ENCODE measurements at places on chromosomes 4 and X.
A peak's percentile ranks its signal among the peaks of the same experiment; 100 is the strongest.

DNA sequence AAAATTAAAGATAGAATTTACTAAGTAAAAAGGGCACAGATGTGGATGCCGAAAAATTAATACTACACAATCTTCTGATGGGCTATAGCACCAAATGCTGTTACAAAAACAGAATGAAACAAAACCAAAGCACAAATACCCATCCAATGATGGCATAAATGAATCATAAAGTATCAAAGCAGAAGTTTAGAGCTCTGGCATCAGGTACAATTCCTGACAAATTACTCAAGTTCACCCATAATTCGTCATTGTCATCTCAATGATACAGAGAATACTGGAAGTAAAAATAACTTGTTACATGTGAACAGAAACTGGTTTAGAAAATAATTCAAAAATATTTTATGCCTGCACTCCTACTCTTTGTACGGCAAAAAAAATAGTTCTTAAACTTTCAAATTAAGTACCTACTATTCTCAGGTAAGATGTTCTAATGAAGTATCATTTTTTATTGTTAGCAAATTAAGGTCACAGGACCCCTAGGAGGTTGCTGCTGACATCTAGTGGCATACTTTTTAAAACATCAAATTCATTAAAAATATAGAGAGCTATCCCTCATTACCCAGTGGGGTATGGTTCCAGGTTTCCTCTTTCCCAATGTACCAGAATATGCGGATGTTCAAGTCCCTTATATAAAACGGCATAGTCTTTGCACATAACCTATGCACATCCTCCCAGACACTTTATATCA is 126.1 kb downstream of the INPP4B start:
- DNase-seq = peak; percentile 1

DNA sequence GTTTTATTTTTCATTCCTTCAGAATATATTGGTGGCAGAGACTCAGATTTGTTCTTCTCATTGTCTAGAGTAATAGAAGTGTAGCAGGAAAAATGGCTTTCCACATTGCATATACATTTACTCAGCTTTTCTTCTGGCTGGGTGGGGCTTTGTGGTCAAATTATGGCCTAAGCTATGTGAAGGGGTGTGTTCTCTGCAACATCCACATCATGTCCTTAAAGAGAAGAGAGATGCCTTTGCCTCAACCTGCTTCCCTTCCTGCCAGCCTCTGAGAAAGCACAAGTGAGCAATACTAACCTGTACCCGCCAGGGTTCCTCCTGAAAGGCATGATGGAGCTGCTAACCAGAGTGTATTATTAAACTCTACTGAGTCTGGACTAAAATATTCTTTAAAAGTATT is 695.6 kb upstream of the FAM241A start:
- no peak for DNase-seq

DNA sequence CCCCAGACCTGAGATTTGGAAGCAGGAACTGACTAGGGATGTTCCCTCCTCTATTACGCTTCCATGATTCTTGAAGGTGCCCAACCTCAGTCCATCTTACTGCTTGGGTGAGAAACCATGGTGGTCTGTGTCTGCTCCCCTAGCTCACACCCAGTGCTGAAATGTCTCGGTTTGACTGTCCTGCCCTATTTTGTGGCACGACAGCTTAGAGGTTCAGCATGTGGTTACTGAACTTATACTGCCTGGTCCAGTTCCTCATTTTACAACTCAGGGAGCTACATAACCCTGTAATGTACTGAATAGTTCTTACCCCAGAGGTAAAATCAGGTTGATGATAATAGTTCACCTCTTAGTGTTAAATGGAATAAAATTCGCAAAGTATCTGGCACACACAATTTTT is 203.1 kb downstream of the RBM46 start:
- no peak for DNase-seq

DNA sequence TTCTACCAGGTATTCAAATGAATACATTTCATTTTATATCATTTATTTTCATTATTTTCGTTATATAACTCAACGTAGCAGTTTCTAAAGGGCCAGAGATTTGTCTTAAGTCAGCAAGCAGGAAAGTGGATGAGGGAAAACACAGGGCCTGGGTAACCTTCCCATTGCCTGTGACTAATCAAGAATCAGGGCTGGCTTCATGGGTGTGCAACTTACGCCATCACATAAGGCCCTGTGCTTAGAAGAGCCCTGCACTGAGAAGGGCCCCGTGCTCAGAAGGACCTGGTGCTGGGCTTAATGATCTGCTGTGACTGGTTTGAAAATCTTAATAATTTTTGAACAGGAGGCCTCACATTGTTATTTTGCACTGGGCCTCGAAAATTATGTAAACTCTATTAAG is 65.4 kb upstream of the FAM9C start:
- DNase-seq = no peak

DNA sequence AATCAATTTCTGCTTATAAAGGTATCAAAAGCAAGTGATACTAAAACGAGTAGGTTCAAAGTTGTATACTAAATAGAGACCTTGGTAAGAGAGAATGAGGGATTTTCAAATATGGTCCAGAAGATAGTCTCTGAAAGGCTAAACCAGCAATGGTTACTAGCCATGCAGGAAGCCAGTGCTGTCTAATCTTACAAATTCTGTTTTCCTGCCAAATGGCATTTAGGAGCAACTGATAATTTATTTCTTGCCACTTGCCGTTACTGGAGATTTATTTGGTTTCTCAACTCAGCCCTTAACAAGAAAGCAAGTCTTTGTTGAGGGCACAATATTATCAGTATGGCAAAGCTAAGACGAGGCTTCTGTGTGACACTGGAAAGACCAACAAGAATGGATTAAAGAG is 47.2 kb downstream of the MAP7D3 start:
- no peak for DNase-seq

GRCh38 chr4:11130195-11130970 is 298.3 kb downstream of the HS3ST1 start:
- no peak for DNase-seq

DNA sequence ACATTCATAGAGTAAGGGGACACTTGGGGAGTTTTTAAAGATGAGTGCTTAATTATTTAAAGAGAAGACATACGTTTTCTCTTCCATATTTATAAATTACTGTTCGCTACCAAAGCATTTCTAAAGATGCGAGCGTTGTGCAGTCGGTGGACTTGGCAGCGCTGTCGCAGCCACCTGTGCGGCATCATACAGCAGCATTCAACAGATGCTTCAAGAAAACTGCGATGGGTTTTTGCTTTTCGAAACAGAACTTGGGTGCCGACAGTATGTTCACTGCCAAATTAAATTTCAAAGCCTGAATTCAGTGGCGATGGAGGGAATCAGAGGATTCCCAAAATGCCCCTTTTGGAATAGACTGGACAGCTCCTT is 1.6 kb upstream of the HTR2C start:
- DNase-seq = no peak

DNA sequence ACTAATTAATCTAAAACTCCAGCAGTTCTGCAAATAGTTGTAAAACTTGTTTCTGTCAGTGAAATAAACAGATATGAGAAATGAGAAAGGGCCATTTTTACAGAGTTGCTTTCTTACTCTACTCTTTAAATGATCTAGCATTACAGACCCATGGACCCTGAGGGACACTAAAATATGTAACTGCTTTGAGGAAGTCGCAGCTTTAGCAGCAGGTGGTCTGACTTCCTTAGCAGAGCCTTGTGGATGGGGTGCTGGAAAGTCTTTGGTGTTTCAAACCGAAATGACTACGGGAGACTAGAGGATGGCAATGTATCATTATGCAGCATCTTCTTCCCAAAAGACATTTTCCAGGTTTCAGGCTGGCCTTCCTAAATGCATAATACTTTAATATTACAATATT is 18.7 kb downstream of the SHISA3 start:
- no peak for DNase-seq

GRCh38 chr4:142656178-142656577 is 189.9 kb downstream of the INPP4B start:
- no peak for DNase-seq

DNA sequence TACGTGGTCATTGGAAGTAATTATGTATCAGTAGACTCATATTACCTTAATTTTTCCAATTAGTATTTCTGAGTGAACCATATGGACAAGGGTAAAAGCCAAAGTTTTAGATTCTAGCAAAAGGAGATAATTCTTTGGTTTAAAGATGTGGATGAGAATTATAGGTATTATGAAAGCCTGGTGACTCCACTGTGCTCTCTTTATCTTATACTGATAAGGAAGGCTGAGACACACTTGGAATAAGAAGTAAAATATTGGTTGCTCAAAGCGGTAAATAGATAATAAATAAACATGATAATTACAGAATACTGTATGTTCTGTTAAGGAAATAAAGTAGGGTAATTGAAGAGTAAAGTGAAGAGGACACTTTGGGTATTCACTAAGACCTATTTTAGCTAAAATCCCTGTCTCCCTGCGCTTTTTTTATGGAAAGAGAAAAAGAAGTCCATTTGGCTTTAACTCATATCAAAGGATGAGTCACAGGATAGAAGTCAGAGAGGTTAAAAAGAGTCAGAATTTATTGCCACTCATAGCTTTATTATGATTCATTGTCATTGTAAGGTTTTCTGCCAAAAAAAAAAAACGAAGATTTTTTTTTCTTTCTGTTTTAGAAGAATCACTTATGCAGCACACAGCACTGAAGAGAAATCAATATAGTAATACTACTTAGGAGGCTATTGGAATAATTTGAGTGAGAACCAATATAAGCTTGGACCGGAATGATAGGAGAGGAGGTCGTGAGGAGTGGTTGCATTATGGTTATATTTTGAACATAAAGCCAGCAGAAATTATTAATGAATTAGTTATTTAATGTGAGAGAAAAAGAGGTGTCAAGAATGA is 2463.1 kb downstream of the ARAP2 start:
- DNase-seq = no peak

- no peak for DNase-seq
These were observed 2.3 kb upstream of the IRF2 start for GRCh38 chr4:184476695-184477094.

DNA sequence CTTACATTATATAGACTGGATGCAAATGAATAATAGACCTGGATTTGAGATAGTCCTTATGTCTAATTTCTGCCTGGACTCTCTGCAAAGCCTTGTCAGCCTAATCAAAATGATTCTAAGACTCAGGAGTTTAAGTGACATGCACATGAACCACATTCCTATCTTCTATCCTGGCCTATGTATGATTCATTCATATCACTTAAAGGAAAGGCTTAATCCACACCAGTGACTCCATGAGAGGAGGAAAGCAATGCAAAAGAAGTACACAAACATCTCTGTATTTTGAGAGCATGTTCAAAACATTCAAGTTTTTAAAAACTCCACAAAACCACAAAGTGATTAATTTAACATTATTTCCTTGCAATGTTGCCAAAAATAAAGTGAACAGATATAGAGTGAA is 14.6 kb downstream of the AMOT start:
- DNase-seq = no peak

DNA sequence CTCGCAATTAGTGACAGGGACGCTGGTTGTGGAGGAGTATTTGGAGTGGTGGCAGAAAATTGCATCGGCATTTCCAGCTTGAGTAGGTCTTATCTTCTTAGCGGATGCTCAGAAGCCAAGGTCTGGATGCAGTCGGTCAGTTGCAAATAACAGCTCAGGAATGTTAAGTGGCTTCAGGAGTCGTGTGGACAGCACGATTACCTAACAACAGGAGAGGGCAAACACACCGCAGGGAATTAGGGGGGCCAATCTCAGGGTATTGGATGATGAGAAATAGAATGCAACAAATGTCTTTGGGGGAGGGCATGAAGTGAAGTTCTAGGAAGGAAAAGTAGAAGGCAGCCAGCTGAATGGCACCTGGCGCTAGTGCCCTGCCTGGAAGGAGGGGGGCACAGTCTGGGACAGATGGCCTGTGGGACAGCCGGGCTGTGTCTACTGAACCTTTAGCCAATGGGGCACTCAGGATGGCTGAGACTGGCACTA is 11.8 kb downstream of the RASL11B start:
- no peak for DNase-seq

DNA sequence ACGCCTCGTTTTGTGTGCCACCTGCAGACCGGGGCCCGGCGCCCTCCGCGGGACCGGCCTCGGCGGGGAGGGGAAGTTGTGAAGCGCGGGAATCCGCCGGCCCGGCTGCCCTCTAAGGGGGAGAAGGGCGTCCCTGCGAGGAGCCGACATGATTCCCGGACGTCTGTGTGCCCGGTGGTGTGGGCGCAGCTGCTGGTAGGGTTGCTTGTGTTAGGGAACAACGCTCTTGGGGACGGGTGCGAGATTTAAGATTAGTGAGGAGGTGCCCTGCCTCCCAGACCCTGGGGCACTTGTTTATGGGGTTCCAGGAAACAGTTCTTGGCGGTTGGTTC is 627 bp downstream of the CDKN2AIP start:
- no peak for DNase-seq

- DNase-seq = no peak
These were observed 447.5 kb upstream of the PITX2 start for GRCh38 chr4:111070390-111070789.

DNA sequence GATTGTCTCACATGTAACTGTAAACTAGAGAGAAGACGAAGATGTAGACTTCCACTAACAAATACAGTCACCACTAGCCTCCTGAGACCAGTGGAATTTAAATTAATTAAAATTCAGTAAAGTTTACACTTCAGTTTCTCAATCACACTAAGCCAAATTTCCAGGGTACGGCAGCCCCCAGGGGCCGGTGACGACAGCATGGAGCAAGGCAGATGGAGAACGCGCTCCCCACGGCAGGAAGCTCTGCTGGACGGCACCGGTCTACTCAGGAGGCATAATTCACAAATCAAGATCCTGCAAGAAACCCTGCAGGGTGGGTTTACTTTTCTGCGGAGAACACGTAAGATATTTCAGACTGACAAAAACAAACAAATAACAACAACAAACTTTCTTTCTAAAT is 80.7 kb downstream of the FAT1 start:
- no peak for DNase-seq

DNA sequence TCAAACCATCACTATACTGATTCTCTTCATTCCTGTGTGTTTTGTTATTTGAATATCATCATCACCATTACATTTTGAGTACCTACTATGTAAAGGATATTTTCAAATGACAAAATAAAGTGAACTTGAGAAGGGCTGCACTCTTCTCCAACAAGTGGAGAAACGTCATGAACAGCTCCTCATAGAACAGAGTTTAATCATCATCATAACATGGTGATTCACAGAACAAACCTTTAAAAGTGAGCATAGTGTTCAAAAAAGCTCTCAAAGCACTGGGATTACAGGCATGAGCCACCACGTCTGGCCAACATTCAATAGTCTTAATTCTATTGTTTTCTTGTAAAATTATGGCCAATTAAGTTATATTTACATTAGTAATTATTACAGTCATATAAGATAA is 993.9 kb downstream of the PDHA2 start:
- no peak for DNase-seq

GRCh38 chrX:148416142-148416541 is 84.3 kb upstream of the AFF2 start:
- no peak for DNase-seq
